ENCODE measurements at places on chromosomes 6 and 20. TPM values are rescaled to one million over a fixed set of nuclear protein-coding genes. Genes with fewer than 3 reads are reported as not detected.
A peak's percentile ranks its signal among the peaks of the same experiment; 100 is the strongest.

Gene COL12A1
- 106 TPM for total RNA-seq

Gene CCN6
- total RNA-seq: not detected

DNA sequence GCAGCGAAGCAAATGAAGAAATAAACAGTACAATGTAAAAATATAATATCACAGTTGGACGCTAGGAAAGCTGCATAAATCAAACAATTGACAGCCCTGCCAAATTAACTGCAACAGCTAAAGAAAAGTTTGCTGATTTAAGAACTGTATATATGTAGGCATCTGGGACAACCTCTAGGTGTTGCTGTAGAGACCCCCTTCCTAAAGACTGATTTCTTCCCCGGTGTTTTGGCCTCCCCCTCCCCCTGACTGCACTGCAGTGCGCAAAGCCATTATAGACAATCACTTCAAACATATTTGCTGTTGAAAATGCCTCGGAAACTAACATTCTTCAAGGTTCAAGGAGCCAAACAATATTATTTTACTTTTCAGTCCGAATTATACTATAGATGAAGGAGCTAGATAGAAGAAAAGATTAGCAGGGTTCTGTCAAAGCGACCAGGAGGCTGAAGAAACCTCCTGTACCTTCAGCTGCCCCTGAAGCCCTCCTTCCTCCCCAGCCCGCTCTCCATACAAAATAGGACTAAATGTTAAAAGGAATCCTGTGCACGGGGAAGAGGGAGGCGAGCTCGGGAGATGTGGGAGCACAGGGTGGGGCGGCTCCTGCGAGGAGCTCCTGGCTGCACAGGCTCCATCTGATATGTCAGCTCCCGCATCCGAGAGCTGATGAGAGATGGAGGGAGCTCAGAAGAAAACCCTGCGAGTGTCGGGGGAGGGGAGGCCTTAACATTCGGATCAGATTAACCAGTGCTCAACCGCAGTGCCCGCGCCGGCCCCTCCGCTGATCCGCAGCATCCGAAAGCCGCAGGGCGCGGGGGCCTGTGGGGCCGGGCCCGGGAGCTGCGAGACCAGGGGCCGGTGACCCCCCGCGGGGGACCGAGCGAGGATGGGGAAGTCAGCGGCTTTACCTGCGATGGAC is 822 bp downstream of the ELOVL4 start:
- DNase-seq: peak; percentile 26

DNA sequence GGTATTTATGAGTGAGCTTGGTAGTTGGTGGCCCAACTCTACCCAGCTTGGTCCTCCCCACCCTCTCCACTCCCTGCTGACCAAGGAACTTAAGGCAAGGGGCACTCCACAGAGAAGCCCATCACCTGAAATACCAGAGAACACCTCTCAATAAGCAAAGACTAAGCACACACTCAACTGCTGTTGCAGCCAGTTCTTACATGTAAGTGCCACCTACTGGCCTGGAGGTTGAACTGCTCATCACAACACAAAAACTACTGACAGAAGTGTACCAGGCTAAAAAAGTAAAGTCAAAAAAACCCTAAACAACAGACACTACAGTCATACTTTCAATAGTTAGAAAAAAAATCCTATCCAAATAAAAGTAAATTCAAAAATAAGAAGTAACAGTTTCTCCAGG is 146.2 kb downstream of the FAM83B start:
- no peak for DNase-seq

Gene LAMA2
- 1.7 TPM for total RNA-seq

GRCh38 chr6:4603856-4604369 is 172.3 kb upstream of the CDYL start:
- no peak for DNase-seq

GRCh38 chr6:118660218-118660569 is 8.8 kb upstream of the CEP85L start:
- DNase-seq: no peak

Gene MAVS
- 38.4 TPM for total RNA-seq

GRCh38 chr6:137486416-137486815 is 7.8 kb downstream of the OLIG3 start:
- DNase-seq: no peak

Gene ZFP64
- 20.3 TPM for total RNA-seq

DNA sequence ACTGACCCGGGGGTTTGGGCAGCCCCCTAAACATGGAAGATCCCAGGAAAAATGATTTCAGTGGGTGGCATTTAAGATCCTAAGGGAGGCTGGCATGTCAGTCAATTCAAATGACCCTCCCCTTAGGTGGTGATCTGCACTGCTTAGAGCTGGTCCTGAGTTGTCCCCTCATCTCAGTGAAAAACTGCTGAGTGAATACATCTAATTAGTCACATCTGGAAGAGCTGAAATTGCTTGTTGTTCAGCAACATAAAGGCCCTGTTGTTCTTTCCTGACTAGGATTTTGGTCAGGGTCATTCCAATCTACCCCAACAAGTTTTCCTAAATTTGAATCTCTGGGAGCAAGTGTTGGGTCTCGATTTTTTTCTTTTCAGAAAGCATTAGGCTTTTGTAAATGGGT is 126.4 kb downstream of the LCA5 start:
- no peak for DNase-seq

- peak; percentile 32 for DNase-seq
Observed at GRCh38 chr6:149888659-149889058, 9.3 kb downstream of the RAET1E start.

Gene WFDC5
- total RNA-seq: not detected

DNA sequence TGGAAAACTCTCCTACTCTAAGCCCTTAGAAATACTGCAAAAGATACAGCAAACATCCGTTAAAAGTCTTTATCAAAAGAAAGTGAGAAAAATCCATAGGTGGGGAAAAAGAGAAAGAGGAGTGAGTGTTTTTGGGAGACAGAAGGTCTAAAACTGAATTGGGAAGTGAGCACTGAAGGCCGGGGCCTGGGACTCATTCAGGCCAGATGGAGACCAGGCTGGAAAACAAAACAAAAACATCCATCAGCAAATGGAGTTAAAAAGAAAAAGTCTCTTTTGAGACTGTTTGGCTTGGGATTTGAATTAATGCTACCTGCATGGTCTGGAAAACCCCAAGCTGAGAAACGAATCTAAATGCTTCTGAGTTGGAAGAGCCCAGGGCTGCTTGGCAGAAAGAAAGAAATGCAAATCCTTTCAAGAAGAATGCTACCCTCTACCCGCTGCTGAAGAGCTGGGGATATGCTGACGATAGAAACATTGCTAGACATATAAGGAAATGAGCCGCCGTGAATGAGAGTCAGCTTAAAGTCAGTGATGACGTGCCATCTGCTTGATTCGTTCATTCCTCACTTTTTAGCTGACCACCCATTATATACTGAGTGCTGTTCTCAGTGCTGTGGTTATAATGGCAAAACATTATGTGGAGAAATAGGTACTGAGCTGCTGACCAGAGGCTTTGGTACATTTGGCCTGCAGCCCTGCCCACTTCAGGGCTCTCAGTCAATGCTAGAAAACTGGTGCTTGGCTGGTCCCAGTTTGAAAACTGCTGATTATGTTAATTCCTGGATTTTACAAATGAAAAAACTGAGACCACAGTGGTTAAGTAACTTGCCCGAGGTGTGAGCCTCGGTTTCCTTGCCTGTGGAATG is 28.0 kb upstream of the TULP4 start:
- DNase-seq: peak; percentile 96

- DNase-seq: no peak
Observed at GRCh38 chr6:20071998-20072397, 140.3 kb downstream of the MBOAT1 start.

- no peak for DNase-seq
Observed at GRCh38 chr20:43736588-43737158, 9.9 kb upstream of the GTSF1L start.

- no peak for DNase-seq
Observed at GRCh38 chr6:63589952-63590411, 17.7 kb downstream of the LOC128125822 start.

DNA sequence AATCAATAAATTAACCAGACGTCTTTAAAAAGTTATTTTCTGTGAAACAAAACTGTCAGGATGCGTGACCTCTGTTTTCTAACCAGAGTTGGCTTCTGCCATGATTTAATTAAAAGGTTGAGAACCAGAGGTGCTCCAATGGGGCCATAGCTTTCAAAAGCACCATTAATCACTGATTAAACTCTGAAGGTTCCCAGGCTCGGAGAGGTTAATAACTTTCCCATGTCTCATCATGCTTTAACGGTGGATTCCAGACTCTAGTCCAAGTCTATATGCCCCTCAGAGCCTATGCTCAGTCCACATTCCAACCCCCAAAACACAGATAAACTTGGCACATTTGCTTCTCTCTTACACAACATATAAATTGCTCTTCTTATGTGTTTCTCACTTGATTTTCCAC is 95.5 kb downstream of the SNAP91 start:
- DNase-seq: no peak

DNA sequence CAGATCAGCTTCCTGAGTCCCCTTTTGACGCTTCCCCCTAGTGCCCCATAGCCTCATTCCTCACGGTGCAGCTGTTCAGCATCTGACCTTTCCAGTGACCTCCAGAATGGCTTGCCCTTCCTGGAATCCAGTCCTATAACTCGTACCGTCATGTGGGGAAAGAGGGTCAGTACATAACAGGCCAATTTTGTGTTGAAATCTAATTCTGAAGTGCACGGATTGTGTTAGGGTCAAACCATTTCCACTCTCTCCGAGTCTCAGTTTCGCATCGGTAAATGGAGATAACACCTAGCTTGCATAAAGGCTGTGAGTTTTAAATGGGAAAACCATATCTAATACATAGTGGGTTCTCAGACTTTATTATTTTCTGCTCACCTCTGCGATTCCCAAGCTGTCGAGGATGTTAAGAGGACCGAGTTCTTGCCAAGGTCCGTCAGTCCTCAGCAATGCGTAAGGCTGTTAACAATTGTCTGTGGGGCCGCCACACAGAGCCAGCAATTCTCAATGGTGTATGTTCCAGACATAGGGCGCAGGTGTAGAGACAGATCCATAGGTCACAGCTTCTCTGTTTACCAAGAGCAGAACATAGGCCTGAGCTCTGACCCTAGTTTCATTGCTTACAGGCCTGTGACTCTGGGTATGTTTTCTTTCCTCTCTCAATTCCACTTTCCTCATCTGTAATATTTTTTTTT is 45.5 kb upstream of the CCR6 start:
- no peak for DNase-seq

- no peak for DNase-seq
Observed at GRCh38 chr6:78868116-78868515, 765 bp downstream of the IRAK1BP1 start.

DNA sequence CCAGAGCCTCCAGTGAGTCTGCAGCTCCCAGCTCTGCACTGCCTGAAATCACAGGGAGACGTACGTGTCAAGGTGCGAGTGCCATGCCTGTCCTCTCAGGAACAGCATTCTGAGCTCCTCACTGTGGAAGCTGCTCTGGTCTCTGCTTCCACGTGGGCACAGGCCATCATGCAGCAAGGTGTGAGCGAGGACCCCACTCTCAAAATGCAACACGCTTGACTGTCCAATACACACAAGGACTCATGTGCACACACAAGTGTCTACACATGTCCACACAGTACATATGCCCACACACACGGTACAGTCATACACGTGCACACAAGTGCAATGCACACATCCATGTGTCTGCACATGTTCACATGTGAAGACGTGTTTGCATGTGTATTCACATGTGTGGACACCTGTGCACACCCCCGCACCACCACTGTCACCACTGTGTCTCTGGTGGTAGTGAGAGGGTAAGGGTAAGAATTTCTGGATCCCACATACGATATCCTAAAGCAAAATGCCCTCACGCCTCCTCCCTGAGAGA is 260.5 kb downstream of the DLL1 start:
- DNase-seq: no peak

- DNase-seq: no peak
Observed at GRCh38 chr6:2834262-2834661, 7.4 kb downstream of the SERPINB1 start.

Gene OGFR
- total RNA-seq: 93.4 TPM

GRCh38 chr6:108945681-108946159 is 97.5 kb downstream of the ARMC2 start:
- DNase-seq: peak; percentile 85

Gene OR11A1
- not detected for total RNA-seq

GRCh38 chr20:51196991-51197651 is 174.2 kb upstream of the KCNG1 start:
- DNase-seq: peak; percentile 66

DNA sequence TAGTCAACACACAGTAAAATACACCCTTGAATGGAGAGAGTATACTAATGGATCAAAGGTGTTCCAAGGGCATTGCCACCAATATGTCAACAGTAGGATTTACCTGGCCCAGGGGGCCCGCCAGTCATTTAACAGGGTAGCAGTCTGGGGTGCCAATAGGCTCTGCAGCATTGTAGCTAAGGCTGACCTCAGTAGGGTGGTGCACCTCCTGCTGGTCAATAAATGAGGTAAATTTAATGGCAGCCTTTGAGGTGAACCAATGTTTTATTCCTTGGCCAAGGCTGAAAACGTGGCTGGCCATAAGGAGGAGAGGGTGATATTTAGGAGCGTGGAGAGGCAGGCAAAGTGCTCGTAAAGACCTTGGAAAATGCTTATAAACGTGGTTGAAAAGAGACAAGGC is 147.2 kb downstream of the RPS12 start:
- no peak for DNase-seq

Gene FAXC
- 7.4 TPM for total RNA-seq

- no peak for DNase-seq
Observed at GRCh38 chr20:53337390-53338101, 256.1 kb downstream of the ZNF217 start.

DNA sequence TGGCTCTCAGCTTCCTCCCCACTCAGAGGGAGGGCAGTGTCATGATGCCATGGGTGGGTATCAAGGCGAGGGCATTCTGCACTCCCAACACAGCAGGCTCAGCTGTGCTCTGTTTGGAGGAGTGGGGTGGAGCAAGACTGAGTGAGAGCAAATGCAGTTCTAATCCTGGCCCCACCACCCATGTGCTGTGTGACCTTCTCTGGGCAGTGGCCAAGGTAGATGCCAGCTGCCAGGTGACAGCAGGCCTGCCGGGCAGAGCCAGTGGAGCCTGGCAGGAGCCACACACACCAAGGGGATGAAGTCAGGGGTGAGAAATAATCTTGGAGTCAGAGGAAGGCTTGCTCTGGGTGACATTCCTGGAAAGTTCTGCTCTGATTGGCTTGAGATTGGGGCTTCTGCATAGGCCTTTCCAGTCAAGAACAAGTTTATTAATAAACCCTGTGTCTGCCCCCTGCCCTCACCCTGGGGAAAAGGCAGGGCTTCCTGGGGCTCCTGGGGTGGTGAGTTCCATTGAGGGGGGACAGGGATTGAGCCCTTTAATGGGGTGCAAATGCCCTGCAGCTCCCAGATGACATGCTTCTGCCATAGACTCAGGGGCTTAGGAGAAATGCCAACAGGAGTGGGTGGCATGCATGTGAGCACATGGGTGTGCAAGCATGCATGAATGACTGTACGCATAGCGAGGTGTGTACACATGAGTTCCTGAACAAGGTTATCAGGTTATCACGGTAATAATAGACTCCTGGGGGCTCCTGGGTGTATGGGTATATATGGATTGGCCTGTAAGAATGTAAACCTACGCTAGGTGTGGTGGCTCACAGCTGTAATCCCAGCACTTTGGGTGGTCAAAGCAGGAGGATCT is 134.2 kb downstream of the MRPL14 start:
- DNase-seq: no peak

Data from astrocyte (in vitro differentiated cells and primary cell).